ENCODE measurements at places on chromosomes 4 and X.

- DNase-seq, result no peak
These were observed 55.0 kb upstream of the PRDM5 start for GRCh38 chr4:120977435-120977997.

- DNase-seq, result no peak
These were observed 74.9 kb downstream of the TBL1X start for GRCh38 chrX:9539605-9540387.

DNA sequence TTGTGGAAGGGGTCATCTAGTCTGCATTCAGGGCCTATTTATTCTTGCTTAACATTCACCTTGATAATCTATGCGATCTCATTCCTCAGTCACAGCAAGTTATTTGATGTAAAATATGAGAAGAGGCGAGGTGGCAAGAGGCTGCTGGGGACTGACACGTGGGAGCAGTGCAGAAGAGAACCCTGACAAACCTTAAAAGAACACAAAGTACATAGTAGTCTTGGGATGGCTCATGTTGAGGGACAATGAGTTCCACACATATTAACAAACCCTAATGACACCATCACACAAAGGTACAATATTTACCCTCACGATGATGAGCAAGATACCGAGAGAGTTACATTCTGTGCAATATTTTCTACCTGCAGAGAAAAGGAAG is 57.5 kb downstream of the MAML3 start:
- DNase-seq, result no peak

- DNase-seq, result no peak
These were observed 586.1 kb downstream of the GBA3 start for GRCh38 chr4:23278845-23279244.

DNA sequence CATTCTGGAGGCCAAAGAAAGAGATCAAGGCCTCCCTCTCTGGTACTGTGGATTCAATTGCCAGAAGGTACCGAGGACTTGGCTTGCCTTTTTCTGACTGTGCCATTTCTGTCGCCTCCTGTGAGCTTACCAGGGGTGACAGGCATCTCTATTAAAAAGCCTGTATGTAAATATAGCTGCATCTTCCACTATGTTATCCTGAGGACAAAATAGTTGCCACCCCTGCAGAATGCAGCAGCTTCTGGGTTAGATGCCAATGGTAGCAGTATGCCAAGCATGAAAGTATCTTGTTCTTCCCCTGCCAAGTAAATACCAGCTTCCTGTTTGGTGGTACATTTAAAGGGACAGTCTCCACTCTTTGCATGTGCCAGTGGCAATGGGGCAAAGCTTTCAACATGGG is 10.7 kb downstream of the TRPC5OS start:
- no peak for DNase-seq

GRCh38 chr4:83585982-83586508 is 50.1 kb downstream of the GPAT3 start:
- no peak for DNase-seq

- DNase-seq, result no peak
These were observed 537 bp upstream of the PRKX start for GRCh38 chrX:3713937-3714434.

- DNase-seq, result no peak
These were observed 31.1 kb downstream of the FBXO8 start for GRCh38 chr4:174252412-174252811.

DNA sequence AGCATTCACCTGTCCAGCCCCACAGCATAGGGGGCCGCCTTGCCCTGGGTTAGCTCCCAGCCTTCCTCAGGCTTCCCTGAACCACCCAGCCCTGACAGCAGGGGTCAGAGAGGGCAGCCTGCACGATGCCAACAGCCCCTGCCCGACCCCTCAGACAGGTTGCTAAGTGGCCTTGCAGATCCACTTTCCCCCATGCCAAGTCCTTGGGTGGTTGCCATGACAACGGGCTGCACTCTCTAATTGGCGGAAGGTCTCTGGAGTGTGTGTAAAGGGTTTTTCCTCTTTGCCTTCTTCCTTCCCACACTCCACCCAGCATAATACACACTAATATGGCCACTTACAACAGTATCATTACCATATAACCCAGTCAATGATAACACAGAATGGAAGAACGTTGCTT is 99.6 kb upstream of the AFAP1 start:
- DNase-seq, result no peak

- no peak for DNase-seq
These were observed 19.1 kb upstream of the ARX start for GRCh38 chrX:25034889-25035288.

GRCh38 chr4:77031544-77031943 is 44.2 kb downstream of the CCNI start:
- DNase-seq, result no peak

DNA sequence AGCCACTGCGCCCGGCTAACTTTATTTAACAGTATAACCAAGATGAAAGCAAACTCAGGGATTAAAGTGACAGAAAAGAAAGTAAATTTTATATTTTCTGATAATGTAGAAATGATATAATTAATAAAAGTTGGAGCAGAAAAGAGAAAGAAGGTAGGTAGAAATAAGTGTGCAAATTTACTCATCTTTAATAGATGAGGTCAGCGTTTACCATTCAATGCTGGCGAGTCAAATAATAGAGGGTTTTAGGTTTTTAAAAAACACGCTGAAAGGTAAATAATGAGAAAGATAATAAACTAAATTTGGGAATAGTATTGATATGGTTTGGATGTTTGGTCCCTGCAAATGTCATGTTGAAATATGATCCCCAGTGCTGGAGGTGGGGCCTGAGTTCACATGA is 13.6 kb downstream of the CDKN2AIP start:
- DNase-seq, result no peak

- DNase-seq, result no peak
These were observed 17.7 kb downstream of the MRFAP1 start for GRCh38 chr4:6658209-6658595.

DNA sequence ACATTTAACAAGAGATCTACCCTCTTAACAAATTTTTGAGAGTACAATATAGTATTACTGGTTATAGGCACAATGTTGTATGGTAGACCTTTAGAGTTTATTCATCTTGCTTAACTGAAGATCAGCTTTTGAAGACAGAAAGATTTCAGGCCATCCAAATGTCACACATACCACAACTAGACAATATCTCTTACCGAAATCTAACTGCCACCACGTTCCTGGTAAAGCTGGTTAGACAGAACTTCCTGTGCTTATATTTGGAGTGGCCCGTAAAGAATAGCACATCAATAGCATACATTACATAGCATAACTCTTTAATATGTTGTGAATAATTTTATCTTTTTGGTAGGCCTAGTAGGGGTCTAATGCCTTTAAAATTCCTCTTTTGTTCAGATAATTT is 29.8 kb upstream of the ARHGEF6 start:
- no peak for DNase-seq

- peak; percentile 37 for DNase-seq
These were observed 102.0 kb downstream of the PTTG2 start for GRCh38 chr4:38062088-38062775.

- DNase-seq, result no peak
These were observed 101.8 kb upstream of the C1QTNF7 start for GRCh38 chr4:15325987-15326386.

DNA sequence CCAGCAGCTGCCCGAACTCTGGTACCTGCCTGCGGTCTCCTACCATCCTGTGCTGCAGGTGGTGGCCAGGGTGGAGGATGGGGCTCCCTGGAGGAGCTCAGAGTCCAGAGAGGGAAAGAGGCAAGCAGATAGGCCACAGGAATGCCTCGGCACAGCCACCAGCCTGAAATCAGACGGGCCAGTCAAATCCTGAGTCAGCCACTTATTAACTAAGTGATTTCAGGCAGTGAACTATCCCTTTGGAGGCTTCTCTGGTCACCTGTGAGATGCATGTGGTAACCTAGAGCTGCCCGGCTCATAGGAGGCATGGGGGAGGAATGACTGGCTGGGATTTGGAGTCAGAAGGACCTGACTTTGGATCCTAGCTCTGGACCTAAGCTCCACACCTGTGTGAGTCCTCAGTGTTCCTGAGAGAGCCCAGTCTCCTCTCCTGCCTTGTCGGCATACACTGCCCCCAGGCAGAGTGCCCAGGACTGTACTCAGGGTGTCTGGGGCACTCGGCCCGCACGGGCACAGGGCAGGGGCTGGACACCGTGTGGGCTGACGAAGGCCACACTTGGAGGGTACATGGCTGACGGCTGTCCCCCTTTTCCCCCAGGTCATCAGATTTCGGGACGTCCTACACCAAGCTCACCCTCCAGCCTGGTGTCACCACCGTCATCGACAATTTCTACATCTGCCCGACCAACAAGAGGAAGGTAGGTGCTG is 96.4 kb upstream of the PSAPL1 start:
- DNase-seq, result no peak

DNA sequence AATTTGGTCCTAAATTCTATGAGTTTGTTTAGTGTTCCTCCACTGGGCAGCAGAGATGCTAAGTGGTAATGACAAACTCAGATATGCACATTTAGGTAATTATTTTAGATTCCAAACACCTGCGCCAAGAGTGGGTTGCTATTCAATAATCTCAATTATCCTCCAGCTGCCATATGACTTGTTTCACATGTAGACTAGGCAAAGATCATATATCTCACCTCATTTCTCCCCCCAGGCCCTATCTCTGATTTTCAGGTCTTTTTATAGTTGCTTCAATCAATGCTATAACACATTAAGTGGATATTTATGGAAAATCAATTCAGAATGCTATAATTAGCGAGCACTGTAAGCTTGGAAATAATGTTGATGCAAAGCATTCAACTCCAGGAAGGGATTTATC is 217.6 kb downstream of the KCTD8 start:
- DNase-seq, result no peak

DNA sequence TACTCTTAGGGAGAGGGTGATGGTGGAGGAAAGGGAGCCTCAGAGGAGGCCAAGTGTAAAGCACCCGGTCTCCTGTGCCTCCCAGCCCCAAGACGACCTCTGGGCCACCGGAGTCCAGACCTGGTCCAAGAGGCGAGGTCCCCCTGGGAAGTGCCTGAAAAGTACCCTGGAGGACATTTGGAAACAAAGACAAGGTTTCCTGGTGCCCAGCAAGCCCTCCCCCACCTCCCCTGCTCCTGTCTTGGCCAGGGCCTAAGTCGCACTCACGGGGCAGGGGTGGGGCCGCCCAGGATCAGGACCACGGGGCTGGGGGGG is 532 bp upstream of the SH3BP2 start:
- no peak for DNase-seq

DNA sequence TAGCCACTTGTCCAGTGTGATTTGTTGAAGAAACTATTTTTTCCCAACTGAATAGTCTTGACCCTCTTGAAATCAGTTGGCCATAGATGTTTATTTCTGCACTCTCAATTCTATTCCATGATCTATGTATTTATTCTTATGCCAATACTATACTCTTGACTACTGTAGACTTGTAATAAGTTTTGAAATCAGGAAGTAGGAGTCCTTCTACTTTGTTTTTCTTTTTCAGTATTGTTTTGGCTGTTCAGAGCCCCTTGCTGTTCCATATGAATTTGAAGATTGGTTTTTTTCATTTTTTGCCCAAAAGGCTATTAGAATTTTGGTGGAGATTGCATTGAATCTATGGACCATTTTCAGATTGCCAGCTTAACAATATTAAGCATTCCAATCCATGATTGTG is 10.2 kb downstream of the SAP30 start:
- no peak for DNase-seq

DNA sequence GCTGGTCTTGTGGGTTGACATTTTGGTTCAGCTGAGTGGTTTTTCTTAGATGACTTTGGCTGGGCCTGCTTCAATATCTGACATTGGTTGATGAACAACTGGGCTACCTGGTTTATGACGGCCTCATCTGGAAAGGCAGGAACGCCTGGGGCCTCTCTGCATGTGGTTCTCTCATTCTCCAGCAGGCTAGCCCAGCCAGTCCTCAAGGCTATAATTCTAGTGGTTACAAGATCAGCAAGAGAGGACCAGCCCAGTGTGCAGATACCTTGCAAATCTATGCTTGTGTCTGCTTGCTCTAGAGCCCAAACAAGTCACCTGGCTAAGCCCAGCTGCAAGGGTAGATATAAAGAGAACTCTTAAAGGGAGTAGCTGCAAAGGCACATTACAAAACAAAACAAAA is 214.2 kb upstream of the PUDP start:
- no peak for DNase-seq

DNA sequence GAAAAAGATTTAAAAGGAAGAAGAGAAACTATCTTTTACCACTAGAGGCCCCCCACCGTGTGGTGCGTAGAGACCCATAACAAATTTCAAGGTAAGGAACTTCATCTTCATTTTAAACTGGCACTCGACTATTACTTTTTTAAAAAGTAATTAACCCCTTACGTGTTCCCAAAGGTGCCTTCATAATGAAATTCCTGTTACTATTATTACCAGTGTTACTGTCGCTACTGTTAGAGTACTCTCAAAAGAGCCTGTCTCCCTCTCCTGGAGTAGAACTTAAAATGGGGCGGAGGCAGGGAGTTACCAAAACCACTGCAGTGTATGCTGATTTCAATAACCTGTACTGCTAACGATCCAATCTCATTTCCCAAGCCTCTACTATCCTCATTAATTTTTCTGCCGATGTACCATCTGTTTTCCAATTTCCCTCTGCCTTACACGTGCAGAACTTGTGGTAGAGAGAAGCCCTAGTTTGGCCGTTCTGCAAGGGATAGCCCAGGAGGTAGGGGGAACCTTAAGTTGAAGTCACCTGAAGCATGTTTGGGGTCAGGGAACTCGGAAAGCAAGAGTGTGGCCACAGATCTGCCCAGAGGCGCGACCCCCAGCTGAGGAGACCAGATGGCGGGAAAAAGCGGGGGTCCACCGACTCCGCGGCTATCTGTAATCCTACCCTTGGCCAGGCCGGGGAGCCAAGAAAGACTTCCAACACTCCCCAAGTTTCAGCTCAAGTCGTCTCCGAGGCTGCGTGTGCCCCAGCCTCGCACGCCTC is 720 bp upstream of the STK26 start:
- no peak for DNase-seq

DNA sequence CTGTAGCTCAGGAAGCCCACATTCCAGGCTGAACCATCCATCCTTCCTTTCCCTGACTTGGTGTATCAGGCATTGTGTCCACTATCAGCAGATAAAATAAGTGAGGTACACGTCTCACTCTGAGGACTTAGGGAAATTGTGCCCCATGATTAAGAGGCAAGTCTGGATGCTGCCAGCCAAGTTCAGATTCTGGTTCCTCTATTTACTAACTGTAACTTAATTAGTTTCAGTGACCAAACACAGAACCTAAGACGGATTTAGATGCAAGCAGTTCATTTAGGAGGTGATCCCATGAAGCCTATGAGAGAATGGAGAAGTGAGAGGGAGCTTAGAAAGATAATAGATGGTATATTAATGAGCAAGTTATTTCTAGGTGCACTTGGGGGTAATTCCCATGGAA is 56.6 kb upstream of the PACRGL start:
- no peak for DNase-seq

DNA sequence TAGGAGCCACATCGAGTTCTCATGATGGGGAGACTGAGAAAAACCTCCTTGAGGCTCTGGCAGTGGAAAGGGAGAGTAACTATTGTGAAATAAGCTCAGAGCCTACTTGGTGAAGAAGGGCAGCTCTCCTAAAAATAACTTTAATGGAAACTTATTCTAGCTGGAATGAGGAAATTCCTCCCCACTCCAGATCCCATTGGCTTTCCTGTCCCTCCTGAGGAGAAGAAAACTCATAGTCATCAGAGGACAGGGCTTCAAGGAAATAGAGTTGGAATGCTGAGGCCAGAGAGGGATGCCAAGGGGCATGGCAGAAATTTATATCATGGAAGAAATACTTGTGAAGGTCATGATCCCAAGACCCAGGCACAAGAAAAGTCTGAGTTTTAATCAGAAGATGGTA is 70.7 kb upstream of the TAPT1 start:
- no peak for DNase-seq

Measured in activated CD8-positive, alpha-beta memory T cell treated with anti-CD3 and anti-CD28 coated beads for 4 hours (primary cell).